Ovary (tissue), 10 donors: ENCODE measurements at places on chromosomes 3 and 15.

GRCh38 chr3:66401675-66402491, 98.9 kb downstream of the LRIG1 start:
- DNase-seq = no peak

DNA sequence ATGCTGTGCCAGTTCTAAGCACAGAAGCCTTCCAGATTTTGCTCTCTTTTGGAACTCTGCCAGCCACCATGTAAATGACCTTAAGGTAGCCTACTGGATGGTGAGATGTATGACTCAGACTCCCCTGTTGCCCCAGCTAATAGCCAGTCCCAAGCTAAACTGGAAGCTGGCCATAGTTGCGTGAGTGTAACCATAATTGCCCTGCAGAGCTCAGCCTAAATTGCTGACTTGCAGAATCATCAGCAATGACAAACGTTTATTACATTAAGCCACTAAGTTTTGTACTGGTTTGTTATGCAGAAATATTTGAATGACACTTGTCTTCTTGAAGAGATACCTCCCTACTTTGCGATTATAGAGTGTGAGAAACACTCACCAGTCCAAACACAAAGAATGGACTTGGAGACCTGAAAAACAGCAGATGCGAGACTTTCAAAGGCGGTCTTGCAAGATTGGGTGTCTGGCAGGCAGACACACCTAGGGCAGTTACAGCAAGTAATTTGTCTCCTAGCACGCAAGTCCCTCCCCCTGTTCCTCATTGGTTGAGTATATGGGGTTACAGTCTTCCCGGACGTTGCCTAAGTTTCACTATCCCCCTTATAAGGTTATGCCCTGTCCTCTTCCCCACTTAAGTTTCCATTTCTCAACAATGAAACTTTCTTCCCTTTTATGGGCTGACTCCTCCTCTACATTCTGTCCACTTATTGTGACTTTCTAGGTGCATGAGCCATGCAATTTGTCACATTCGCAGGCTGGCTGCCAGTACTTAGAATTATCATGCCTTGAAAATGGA, 83.6 kb upstream of the XCR1 start:
- DNase-seq = no peak

DNA sequence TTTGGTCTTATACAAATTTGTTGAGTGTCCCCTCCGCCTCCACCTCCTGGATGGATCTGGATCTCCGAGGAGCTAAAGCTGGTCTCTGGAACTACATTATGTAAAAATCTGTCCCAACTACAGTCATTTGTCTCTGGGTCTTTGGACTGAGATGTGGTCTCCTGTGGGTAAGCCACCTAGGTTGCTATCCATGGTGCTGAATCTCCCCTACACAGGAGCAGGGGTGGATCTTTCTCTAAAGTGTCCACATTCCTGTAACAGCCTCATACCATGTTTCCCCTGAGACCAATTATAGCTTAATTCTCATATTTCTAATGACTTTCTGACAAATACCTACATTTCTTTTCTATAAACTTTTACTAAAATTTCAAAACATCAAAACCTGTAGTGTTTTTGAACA, 625.8 kb downstream of the TAFA4 start:
- no peak for DNase-seq

- DNase-seq = no peak
Observed at GRCh38 chr3:152738656-152739055, 96.3 kb upstream of the P2RY1 start.

GRCh38 chr3:81308306-81308705, 453.1 kb downstream of the GBE1 start:
- DNase-seq = no peak

DNA sequence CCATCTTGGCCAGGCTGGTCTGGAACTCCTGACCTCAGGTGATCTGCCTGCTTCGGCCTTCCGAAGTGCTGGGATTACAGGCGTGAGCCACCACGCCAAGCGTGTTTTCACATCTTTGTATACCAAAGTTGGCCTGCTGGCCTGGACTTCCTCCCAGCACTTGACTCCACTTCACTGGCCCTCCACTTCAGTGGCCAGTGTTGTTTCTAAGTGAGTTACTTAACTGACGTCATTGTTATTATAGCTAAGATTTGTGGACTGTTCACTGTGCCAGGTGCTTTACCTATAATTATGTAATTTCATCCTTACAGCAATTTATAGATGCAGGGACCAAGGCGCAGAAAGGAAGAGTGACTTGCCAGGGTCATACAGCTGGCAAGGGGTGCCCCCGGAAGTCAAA, 52.0 kb downstream of the HRH1 start:
- no peak for DNase-seq

GRCh38 chr15:39511916-39512260, 69.0 kb upstream of the THBS1 start:
- DNase-seq = no peak

DNA sequence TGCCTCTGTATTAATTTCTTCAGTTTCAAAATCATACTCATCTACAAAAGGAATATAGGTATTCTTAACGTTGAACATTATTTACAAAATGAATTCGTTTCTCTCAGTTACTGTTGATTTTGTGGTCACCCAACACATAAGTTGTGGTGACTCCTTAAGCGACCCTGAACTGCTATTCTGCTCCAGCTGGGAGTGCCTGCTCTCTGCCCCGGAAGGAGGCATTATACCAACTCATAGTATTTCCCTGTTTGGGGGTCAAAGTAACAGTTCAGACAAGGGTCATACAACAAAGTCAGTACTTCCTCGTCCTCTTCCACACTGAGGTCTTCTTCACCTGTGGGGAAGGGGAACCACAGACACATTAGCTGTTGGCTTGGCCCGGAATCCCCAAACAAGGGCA, 75.7 kb upstream of the FAM3D start:
- DNase-seq = no peak

DNA sequence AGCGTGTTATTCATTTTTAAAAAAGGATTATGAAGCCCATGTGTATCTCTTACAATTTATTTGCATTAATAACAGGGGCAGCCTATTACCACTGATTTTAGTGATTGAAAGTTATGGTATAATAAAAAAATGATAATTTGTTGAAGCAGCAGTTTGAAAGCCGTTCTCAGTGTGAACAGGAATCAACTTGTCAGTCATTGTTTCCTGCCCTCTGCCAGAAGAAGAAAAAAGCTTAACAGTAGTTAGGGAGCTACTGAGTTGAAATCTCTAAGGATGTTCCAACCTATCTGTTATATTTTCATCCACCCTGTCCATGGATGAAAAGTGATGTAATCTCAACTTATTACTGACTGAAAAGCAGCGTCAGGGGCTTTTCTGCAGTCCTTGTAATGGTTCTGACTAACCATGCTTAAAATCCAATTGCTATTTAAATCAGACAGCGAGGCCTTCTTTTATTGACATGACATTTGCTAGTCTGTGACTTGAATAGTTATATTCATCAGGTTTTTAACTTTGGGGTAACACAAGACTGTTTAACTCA, 486.7 kb downstream of the ROBO2 start:
- no peak for DNase-seq

DNA sequence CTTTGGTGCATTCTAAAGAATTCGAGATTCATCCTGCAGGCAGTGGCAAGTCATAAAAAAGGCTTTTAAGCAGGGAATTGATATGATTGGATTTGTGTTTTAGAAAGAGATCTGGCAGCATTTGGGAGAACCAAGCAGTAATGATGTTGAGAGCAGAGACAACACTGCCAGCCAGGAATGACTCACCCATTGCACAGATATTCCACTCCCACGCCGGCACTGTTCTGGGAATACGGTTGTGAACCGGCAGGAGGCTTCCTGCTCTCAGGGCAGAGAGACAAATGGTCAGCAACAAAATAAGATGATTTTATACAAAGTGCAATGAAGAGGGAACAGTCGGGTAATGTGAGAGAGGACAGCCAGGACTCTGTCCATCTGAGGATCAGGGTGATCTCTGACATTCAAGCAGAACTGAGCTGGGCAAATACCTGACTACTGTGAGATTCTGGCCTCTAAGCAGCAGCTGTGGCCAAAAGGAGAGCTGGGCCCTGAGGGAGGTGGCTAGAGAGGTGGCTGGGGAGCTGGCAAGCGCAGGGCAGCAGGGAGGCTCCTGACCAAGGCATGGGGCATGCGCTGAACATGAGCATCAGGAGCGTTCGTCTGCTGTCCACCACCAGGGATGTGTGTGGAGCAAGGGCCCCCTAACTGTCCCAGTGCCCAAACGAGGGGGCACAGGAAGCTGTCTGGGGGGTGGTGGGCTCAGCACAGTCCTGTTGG, 56.1 kb upstream of the PLXNA1 start:
- peak; percentile 63 for DNase-seq

DNA sequence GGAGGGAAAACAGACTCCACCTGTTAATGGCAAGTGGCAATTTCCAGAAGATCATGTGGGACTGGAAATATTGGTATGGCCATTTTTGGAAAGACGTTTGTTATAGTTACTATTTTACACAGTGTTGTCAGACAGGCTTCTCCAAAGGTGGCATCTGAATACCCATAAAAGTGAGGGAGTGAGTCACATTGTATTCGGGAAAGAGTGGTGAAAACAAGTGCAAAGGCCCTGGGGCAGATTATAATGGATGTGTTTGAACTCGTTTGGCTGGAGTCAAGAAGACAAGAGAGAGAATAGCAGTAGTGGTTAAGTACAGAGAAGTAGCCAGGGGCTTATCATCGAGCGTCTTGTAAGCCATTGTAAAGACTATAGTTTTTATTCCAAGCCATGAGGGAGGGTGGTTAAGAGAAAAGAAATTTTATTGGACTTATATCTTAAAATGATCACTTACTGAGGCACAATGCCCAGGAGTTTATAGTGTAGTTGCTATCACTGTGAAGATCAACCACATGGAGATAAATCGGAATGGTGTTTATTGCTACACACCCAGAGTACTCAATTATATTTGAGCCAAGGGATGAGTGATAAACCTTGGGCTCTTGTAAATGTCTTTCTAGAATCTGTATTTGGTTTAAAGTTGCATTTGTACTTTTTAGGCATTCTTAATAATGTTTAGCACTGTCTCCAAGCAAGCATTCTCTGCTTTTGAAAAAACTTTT, 212.8 kb upstream of the KBTBD8 start:
- DNase-seq = no peak

GRCh38 chr3:123683505-123684154, 98.8 kb upstream of the HACD2 start:
- DNase-seq = no peak

DNA sequence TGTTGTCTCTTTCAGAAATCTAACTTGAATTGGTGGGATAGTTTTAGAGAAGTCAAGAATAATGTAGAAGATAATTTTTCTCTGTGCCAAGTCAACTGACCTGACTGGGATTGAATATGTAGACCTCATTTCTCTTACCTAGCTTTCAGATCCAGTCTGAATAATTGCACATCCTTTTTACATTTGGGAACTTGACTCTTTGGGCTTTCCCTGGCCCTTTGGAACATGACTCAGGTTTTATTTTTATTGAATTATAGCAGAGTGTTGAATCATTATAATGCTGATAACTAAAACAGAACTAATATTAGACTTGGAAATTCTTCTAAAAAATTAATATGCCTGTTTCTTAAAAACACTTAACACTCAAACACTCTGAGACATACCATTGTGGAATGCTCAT, 76.5 kb downstream of the PFN2 start:
- no peak for DNase-seq

DNA sequence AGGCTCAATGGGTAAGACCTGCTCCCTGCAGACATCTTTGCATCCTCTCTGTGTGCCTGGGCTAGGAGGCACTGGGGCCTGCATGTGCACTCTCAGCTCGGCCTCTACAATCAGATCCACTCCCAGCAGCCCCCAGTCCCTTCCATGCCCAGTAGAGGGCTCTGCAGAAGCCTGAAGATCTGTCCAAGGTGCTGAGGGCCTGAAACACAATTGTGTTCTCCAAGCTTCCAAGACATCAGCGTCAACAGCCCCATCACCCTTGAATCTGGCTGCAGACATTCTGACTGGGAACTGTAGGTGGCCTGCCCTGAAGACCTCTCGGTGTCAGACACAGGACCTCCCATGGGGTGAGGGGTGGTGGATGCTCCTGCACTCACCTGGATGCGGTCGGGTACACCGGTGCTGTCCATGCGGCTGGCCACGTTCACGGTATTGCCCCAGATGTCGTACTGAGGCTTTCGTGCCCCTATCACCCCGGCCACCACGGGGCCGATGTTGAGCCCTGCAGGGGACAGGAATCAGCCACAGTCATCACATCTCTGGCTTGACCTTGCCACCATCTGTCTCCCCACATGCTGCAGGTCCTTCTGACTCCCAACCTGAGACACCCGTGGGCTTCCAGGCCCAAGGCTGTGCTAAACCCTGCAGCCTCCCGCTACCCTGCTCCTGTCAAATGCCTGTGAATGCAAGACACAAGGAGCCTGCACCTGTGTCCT, 84.7 kb downstream of the SEC22A start:
- no peak for DNase-seq

GRCh38 chr3:106120356-106120755, 251.5 kb upstream of the CBLB start:
- DNase-seq = no peak

DNA sequence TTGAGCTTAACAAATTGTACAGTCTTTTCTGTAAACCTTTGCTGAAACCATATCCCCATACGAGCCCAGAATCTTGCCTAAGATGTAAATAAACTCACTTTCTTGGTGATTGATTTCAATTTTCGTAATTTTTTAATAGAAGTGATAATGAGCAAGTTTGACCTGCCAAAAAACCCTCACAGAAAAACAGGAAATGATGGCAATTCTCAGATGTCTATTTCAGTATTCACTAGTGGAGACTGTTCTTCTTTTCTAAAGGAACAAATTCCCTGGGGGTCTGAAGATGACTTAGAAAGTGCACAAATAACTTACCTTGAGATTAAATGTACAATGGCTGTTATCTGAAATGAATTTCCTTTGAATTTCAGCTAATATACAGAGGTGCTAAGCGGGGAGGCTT, 116.5 kb upstream of the CMC1 start:
- no peak for DNase-seq

DNA sequence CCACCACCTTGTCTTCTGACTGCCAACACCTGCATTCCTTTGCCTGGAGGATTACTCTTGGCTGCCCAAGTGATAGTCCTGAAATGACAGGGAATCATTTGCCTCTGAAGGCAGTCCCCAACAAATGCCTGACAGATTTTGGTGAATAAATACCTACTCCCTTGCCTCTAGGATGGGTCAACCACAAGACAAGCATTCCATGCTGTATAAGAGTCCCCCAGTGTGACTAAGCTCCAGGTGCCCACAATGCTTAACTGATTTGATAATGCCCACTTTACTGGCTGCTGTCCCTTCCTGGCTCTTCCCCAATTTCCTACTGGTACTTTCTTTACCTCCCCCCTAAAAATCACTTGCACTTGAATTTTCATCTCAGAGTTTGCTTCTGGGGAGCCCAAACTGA, 14.8 kb downstream of the THRB start:
- DNase-seq = no peak

GRCh38 chr3:153484842-153485241, 322.8 kb downstream of the RAP2B start:
- no peak for DNase-seq

DNA sequence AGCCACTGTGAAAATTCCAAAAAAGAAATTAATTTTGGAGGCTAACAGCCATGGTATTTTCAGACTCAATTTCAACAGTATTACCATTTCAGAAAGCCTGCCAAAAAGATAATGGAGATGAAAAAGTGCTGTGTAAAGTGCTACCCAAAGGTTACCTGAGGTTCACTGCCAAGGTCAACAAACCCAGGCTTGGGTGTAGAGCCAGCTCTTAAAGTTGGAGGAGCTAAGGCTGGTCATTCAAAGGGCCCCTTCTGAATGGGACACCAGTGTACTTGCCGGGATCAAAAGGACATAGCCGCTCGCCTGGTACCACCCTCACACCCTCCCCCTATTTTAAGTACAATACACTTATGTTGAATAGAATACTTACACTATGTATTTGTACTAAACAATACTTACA, 64.5 kb downstream of the ETV5 start:
- DNase-seq = no peak
